ENCODE measurements at places on chromosomes 1 and 21.

GRCh38 chr21:31448496-31448895, 104.4 kb upstream of the TIAM1 start:
- no peak for DNase-seq

GRCh38 chr1:7303554-7304317, 467.4 kb upstream of the VAMP3 start:
- no peak for DNase-seq

DNA sequence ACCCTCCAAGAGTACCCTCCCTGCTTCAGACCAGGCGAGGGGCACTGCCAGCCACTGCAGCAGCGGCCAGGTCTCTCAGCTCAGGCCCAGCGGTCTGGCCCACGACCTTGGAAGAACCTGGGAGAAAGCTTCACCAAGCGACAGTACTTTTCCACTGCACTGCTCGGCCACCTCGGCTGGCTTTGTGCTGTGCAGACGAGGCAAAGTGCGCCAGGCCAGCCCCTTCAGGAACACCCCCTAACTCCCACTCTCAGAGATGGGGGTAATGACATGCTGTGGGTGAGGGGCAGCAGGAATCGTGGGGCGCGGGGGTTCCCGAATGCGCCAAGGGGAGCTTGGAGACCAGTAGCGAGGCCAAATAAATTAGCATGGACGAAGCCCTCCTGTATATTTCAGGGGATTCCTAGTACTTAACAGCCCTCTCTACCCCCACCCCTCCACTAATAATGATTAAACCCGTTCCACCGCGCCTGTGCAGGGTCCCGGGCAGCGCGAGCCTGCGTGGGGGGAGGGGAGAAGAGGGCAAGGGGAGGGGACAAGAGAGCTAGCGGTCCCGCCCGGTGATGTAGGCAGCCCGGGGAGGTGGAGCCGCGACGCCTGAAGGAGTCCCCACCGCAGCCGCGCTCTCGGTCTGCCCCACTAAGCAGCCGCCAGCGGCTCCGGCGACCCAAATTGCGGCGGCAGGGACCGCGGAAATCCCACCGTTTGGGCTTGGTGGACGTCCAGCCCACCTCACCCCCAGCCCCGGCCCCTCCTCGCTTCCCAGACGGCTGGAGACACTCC, at the start of gene FAM43B:
Gene FAM43B (plus strand): TSS at position 629 of the 783 bp plus-strand sequence. CDS start 401 bp downstream, outside the sequence.
- DNase-seq, result no peak

GRCh38 chr1:29835406-29835805, 599.1 kb downstream of the PTPRU start:
- no peak for DNase-seq

DNA sequence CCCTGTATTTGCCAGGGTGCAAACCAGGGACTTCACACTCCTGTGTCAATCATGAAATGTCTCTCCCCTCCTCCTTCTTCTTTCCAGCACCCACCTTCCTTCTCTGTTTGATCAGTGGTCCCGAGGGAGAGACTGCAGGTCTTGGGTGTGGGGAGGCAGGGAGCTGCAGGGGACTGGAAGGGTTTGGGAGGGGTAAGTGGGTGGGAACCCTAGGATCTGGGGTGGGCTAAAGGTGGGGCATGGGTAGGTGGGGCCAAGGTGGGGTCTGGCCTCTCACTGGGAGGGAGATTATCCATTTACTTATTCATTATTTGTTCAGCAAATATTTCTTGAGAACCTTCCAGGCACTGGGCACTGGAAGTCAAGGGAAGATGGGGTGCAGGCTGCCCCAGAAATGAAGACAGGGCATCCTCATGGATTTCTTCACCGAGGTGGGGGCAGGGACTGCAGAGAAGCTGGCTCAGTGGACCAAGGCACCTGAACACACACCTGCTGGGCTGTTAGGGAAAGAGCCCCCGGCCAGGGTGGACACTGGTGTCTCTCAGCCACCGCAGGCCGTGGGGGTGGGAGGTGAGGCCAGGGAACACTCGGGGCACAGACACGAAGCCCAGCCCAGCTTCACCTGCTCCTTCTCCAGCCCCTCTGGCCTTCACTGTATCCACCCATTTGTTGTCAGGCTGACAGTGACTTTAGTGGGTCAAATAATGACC, 193.9 kb upstream of the C1orf174 start:
- no peak for DNase-seq

GRCh38 chr1:239287296-239287695, 99.1 kb upstream of the CHRM3 start:
- no peak for DNase-seq

DNA sequence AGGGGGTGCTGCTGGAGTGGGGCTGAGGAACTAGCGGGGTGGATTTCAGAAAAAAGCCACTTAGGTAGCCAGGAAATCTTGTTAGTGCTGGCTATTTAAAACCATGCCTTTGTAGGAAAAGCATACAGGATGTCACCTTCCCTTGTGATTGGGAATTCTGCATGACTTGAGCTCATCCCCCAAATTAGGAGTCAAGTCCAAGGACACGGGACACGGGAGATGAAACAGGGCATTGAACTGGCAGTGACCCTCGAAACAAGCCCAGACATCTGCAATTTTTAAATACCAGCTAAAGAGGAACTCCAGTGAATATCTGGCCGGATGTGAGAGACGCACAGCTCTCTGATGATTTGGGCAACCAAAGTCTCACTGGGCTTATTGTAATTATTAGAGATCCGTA, 32.8 kb downstream of the C2CD2 start:
- DNase-seq, result no peak

DNA sequence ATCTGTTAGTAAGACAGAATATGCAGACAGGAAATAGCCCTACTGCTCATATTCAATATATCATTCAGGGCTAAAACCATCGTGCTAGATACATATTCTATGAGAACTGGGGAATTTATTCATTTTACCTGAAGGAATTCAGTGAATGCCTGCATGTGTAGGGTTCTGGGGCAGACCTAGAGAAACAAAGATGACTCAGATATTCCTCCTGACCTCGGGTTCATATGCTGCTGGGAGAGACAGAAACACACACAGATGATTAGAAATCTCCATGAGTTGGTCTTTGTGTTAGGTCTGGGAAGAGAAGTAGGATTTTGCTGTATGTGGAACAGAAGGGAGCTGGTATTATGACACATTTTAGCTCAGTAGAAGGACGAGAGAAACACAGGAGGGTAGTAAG, 176.5 kb upstream of the ST6GALNAC5 start:
- DNase-seq, result no peak

GRCh38 chr1:210750468-210750867, 383.5 kb downstream of the KCNH1 start:
- no peak for DNase-seq

Data from NCI-H226 (cell line).